Activated T-cell treated with anti-CD3 and anti-CD28 coated beads, Interleukin-2, amount 50 U/mL, for 72 hours (primary cell): ENCODE measurements at places on chromosomes 7 and 10. TPM values are rescaled to one million over a fixed set of nuclear protein-coding genes. Genes with fewer than 3 reads are reported as not detected.
A peak's percentile ranks its signal among the peaks of the same experiment; 100 is the strongest.

MGAM2 gene
- 0.02 TPM for total RNA-seq

FAM241B gene
- total RNA-seq = 11.8 TPM

EN2 gene
- total RNA-seq = not detected

DNA sequence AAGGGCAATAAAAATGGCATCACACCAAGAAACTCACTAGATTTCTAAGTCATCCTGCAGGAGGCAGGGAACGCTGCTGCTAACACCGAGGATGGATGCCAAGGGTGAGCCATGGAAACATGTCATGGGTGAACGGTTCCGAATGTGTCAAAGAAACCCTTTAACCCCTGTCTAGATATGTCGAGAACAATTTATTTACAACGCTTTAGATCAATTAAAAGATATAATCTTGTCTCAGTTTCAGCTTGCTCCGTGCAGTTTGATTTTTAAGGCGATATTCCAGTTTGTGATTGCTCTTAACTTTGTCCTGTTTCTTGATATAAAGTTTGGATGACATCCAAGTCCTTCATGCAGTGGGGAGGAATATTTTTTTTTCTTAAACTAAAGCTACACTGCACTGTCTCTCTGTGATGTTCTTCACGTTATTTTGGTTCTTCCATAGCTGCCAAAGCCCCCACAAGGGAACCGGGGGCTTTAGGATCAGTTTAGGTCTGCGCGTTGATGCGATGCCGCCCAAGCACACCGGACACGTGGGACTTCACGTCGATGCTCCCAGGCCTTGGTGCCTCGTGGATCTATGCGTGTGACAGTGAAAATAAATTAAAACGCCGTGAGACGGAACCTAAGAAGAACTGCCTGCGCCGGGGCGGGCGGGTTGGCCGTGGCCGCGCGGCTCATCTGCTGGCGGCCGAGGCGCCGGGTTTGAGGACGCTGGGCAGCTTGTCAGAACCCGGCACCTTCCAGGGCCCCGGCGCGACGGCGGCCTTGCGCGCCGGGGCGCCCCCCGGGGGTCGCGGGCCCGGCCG is 220.3 kb downstream of the PHTF2 start:
- DNase-seq = peak; percentile 19

DNA sequence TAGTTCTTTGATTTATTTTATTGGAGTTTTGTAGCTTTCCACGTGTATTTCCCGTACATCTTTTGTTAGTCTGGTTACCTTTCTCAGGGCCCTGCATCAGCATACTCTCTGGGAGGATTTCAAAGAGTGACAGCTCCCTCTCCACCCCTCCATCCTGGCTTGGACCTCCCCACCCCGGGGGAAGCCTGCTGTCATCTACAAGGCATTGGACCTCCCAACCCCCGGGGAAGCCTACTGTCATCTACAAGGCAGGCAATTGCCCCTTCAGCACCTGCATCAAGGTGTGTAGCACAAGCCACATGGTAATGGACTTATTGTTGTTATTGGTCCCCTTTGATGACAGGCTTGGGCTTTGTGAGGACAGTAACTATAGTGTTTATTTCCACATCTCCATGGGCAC is 390.1 kb downstream of the TCERG1L start:
- no peak for DNase-seq

DNA sequence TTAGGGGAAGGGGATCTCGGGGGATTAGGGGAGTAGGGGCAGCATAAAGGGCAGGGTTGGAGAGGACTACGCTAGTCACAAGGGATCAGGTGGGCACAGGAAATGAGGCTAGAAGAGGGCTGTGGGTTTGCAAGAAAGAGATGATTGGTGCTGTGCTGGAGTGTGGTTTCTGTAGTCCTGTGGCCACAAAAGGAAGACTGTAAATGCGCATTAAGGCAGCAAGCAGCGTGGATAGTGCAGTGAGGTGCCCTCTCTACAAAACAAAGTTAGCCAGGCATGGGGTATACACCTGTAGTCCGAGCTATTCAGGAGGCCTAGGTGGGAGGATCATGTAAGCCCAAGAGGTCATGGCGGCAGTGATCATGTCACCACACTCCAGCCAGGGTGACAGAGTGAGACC is 212.1 kb downstream of the MLLT10 start:
- DNase-seq = no peak

DNA sequence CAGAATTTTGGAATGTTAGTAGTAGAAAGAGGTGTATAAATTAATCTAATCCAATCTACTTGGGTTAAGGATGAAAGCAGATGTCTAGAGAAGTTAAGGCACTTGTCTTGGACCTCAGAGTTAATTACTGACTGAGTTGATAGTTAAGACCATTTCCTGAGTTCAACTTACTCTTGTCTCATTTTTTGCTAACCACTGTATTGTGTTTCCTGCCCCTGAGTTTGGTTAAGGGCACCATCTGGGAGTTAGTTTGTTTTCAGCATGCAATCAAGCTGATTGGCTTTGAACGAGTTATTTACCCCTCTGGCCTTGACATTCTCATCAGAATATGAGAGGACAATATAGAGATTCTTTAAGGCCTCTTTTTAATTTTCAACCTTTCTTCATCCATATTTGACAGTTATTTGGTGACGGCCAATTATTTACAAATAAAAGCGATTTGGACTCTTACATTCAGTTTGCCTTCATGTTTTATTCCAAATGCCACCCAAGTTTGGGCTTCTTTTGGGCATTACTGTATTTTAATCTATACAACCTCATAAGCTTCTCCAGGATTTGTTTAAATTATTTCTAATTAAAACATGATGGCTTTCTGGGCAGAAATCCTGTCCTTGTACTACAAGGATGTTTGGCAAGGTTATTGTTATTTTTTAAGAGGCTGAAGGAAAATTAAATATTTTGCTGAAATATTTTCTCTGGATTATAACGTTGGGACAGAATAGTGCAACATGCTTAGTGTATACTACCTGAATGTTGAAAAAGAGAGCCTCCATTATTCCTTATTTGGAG is 225.0 kb downstream of the CACNB2 start:
- DNase-seq = no peak

DNA sequence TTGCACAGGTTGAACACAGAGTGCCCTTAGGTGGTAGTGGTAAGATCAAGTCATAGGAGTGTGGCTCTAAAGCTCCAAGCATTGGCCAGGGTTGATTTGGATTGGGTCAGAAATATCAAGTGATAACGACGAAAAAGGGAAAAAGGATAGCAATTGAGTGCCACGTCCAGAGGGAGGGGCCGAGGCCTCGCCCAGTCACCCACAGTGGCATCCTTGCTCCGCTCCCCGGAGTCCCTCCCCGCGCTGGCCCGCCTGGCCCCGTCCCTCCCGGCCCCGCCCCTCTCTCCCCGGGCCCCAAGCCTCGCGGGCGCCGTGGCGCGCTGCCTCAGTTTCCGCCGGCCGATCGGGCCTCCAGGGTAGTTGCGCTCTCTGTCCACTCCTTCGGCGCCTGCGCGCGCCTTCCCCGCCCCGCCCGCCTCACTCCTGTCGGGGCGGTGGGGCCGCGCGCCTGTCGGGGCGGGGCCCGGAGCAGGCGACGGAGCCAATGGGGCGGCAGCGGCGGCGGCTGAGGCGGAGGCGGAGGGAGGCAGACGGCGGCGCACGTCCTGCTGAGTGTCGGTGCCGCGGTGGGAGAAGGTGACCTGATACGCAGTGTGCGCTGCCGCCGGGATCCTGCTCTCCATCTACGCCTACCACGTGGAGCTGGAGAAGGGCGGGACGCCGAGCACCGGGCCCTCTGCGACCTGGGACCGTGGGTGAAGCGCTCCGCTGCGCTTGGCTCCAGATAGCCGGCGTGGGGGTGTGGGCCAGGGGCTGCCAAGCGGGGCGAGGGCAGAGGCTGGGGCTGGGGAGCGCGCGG is 209.1 kb upstream of the ZNF722 start:
- no peak for DNase-seq

DNA sequence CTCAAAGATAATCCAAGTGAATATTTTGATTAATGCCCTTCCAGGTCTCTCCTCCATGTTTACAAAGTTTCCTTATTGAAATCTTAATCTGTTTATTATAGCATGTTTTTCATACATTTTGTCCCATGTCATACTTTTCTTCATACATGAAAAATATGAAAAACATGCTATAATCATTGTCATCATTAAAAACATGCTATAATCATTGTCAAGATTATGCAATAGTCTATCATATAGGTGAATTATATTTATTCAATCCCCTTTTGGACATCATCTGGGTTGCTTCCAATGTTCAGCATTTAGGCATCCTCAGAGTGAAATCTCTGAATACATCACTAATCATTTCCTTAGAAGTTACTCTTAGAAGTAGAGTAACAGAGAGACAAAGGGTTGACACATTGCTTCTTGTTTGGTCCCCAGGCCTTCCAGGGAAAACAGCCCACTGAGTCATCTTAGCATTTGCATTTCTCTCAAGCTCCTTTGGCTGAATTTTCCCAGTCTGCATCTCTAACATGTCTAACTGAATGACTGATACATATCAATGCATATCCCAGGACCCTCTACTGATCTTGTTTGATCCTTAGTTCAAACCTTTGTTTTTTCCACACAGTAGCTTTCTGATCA is 87.0 kb downstream of the SGMS1 start:
- DNase-seq = no peak

DNA sequence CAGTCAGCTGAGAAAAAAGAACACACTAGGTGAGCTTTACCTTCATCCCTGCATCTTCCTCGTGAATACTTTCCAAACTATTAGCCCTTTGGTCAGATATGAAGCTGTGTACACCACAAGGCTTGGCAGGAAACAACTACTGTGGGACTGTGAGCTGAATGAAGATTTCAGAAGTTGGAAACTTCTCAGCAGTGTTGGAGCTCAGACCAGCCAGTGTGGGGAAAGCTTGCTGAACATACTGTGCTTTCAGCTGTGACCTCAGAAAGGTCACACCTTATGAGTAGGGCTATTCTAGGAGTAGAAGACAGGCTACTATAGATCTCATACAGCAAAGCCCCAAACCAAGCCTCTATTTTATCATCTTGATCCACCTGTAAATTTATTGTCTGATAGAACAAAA is 123.6 kb downstream of the EXOC4 start:
- DNase-seq = no peak

- DNase-seq = no peak
Measured at GRCh38 chr10:58967551-58968388, 208.7 kb upstream of the PHYHIPL start.

DNA sequence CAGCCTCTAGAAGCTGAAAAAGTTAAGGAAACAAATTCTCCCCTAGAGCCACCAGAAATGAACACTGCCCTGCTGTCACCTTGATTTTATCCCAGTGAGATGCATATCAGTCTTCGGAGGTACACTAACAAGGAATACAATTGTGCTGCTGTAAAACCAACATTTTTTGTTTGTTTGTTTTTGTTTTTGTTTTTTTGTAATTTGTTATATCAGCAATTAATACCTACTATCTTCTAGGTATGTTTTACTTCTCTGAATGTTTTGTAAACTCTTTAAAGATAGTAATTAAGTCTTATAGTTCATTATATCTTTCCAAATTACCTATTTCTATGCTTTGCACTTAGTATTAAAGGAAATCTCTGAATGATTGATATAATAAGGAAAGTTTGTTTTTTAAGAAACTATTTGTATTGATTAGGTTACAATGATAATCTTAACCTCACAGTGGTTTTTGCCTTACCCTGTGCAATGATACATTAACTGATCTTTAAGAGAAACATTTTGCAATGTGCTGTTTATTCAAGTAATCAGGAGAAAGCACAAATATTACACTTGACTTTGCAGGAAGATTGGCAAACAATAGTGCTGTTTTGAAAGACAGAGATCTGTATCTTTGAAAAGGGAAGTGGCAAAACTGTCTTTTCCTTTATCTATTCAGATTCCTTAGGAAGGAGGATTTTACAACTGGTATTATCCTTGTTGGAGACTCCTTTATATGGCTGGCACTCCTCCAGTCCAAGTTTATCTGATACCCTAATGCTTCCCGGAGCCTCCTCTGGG is 11.3 kb upstream of the HGF start:
- no peak for DNase-seq

DNA sequence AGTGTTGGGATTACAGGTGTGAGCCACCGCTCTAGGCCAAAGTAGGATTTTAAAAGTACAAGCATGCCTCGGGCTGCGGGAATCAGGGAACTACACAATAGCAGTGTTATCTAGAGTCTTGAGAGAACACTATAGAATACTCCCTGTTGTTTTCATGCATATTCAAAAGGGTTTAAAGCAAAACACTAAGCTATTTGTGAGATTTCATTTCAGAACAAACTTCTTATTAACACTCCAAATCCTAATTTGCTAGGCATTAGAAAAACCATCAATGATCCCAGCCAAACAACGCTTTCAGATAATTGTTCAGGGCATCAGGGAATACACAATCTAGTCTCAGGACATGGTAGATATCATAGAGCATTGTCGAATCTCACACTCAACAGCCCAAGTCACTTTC is 13.9 kb downstream of the DENND11 start:
- DNase-seq = no peak

DNA sequence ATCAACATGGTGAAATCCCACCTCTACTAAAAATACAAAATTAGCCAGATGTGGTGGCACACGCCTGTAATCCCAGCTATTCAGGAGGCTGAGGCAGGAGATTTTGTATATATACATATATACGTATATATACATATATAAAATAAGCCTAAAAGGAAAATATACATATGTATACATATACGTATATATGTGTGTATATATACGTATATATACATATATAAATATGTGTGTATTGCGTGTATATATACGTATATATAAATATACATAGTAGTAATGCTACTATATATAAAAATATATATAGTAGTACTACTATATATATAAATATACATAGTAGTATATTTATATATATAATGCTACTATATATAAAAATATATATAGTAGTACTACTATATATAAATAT is 26.5 kb upstream of the PBLD start:
- DNase-seq = no peak

- no peak for DNase-seq
Measured at GRCh38 chr7:47683485-47683898, 101.6 kb upstream of the TNS3 start.

GRCh38 chr7:110721395-110721794 is 369.5 kb upstream of the LRRN3 start:
- DNase-seq = no peak

DNA sequence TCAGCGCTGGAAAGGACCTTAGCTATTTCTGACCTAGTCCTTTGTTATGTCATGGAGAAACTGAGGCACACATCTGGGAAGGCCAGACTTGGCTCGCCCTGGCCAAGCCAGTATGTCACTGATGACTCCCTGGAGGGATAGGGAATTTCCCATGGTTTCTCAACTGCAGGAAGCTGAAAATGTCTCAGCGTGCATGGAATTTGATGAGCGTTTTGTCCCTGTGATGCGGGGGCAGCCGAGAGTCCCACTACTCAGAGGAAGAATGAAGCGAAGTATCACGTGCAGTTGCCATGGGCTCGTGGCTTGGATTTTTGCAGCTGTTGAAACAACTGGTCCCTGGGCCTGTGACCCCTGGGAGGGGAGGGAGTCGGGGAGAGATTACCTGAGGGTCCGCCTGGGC is 44.8 kb downstream of the CLIP2 start:
- no peak for DNase-seq

DNA sequence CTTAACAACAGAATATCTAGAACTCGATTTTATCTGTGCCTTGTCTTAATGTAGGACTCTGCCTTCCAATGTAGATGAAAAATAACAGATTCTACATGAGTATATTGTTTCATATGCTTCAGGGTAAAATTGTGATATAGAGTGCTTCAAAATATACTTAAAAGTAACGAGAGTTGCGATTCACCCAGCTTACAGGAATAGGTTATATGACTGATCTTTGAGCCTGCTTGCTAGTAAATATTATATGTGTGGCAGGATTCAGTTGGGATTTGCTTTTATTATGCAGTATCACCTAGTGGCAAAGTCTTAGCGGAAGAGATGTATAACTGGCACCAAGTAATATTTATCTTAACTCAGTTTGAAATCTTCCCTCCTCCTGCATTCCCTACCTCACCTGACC is 183.3 kb downstream of the SEMA3E start:
- DNase-seq = no peak

GRCh38 chr7:157625973-157626742 is 289.4 kb downstream of the DNAJB6 start:
- DNase-seq = no peak
